Type B pancreatic cell (in vitro differentiated cells): ENCODE measurements at places on chromosomes 6 and 20.
A peak's percentile ranks its signal among the peaks of the same experiment; 100 is the strongest.

DNA sequence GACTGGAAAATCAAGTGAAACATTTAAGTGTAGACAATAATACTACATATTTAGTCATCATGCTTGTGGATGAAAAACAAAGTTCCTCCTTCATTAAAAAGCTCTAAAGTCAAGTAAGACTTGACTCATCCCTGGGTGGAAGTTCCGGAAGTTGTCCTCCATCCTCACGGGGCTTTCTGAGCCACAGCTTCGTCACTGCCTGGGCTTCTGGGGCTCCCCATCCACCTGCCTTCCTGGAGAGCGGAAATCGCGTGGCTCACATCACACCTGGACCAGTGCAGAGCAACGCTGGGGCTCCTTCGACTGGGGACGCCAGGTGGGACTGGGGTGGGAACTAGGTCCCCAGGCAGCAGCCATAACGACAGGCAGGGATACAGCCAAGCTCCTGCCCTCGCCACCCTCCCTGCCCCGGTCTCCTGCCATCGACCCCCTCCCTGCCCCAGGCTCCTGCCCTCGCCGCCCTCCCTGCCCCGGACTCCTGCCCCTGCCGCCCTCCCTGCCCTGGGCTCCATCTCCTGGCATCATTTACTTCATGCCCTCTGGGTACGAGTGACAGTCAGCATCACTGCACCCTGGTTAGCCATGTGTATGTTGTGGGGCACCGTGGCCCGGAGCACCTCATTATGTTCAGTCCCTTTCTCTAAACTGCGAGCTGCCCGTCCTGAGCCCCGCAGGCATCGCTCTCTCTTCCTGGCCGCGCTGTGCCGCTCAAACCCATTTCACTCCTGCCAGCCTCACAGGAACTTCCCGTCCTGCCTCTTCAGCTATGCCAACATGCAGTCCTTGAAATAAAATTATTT lies 12.9 kb downstream of the THBS2 start:
- H3K27ac ChIP-seq, result no peak overlapping the region
- DNase-seq, result no peak
- no peaks in the 10 kb centered on the region for H3K36me3 ChIP-seq
- H3K27me3 ChIP-seq, result peaks cover 3% of the 10 kb centered on the region
- no peaks in the 10 kb centered on the region for H3K4me1 ChIP-seq

GRCh38 chr6:157198425-157199279 lies 124.7 kb downstream of the TMEM242 start:
- H3K27me3 ChIP-seq, result no peaks in the 10 kb centered on the region
- H3K27ac ChIP-seq, result peak overlapping the region; percentile 90
- H3K4me3 ChIP-seq, result peak overlapping the region; percentile 52
- DNase-seq, result no peak

DNA sequence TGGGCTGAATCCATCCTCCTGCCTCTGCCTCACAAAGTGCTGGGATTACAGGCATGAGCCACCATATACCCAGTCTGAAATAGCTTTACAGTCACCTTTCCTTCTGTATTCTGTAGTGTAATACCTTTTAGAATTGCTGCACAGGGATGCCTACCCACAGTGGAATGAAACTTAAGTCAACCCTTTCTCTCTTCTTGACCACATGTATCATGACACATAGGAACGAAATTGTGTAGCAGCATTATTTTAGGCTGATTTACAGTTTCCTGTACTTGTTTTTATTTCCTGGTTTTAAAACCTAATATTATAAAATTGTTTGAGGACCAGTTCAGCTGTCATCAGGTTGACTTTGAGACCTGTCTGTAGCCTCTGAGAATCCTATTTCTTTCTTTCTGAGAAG lies 297.8 kb downstream of the ZFAND3 start:
- no peaks in the 10 kb centered on the region for H3K27me3 ChIP-seq
- no peak overlapping the region for H3K4me3 ChIP-seq
- H3K27ac ChIP-seq, result no peak overlapping the region
- DNase-seq, result no peak
- H3K36me3 ChIP-seq, result peaks cover 31% of the 10 kb centered on the region
- peaks cover 19% of the 10 kb centered on the region for H3K4me1 ChIP-seq

DNA sequence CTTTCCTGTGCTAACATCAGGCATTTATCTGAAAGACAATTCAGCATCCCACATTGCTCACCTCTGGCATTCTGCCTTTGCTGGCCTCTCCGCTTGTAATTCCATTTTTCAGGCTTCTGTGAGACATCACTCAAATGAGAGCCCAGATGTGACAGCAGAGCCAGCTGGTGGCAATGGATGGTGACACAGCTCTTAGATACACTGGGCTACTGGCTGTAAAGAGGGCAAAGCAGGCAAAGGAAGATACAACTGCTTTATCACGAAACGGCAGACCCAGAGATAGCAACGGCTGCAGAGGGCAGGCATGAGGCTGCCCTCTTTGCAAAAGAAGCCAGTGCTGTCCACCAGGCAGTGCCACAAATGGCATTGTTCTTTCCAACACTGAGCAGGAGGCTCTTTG lies 329.8 kb downstream of the KIF16B start:
- H3K4me1 ChIP-seq, result no peaks in the 10 kb centered on the region
- DNase-seq, result no peak
- peaks cover 4% of the 10 kb centered on the region for H3K27me3 ChIP-seq

DNA sequence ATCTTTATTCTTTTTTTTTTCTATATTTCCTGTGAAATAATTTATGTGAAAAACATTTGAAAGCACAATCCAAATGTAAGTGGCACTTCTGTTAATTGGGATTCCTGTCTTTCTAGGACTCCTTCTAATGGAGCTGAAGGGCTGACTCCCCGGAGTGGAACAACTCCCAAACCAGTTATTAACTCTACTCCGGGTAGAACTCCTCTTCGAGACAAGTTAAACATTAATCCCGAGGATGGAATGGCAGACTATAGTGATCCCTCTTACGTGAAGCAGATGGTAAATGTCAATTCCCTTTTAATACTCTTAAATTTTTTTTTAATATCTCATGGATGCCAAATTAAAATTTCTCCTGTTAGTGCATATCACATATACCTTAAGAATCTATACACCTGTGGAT lies 35.0 kb downstream of the CDC5L start:
- H3K27ac ChIP-seq, result no peak overlapping the region
- H3K4me3 ChIP-seq, result no peak overlapping the region
- H3K4me1 ChIP-seq, result no peaks in the 10 kb centered on the region
- DNase-seq, result no peak

DNA sequence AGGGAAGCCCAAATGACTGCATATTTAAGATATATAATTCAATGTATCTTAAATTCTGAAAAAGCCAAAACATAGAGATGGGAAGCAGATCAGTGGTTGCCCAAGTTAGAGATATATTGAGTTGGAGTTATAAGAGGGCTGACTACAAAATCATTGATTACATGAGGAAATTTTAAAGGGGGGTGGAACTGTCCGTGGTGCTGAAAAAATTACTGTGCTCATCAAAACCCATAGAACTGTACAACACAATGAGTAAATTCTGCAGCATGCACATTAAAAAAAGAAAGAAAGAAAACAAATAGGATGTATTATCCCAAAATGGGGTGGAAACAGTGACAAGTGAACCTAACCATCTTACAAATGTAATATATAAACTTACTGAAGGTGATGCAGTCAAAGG lies 100.9 kb downstream of the FUT9 start:
- H3K4me3 ChIP-seq, result no peak overlapping the region
- DNase-seq, result no peak
- no peak overlapping the region for H3K27ac ChIP-seq
- H3K4me1 ChIP-seq, result no peaks in the 10 kb centered on the region
- H3K36me3 ChIP-seq, result no peaks in the 10 kb centered on the region
- H3K27me3 ChIP-seq, result no peaks in the 10 kb centered on the region

DNA sequence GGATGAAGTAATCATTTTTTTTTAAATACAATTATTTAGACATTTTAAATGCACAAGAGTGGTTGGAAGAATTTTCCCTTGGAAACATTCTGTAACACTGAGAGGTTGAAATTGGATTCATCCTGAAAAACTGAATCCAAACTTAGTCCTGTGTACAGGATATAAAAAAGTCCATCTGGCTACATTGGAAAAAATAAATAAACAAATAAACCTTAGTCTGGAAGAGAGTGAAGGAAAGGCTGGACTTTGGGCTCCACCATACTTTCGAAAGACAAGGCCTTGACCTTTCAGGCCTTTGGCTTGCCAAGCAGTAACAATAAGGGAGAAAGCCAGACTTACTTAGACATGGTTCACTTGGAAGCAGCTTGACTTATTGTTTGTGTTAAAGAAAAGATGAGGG lies 664.3 kb downstream of the TENT5A start:
- H3K4me3 ChIP-seq, result no peak overlapping the region
- DNase-seq, result no peak
- no peak overlapping the region for H3K27ac ChIP-seq
- no peaks in the 10 kb centered on the region for H3K36me3 ChIP-seq

DNA sequence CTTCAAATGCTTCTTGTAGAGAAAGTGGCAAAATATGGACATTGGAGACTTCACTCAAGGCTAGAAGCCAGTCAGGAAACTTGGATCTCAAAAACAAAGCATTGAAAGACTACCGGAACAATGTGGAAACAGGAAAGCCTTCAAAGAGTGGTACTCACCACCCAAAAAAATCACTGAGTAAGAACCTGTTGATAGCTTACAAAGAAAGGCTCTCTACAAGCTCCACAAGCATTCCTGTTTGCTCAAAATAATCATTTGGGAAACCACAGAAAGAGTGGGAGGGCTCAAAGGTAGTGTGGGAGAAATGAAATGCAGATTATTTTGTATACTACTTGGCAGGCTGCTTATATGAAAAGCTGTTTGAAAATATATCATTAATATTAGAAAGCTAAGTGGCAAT lies 9.5 kb upstream of the DST start:
- peaks cover 14% of the 10 kb centered on the region for H3K36me3 ChIP-seq
- no peak overlapping the region for H3K4me3 ChIP-seq
- DNase-seq, result no peak
- peak overlapping the region; percentile 27 for H3K27ac ChIP-seq
- peaks cover 14% of the 10 kb centered on the region for H3K4me1 ChIP-seq

GRCh38 chr6:51303338-51303737 lies 484.7 kb downstream of the TFAP2B start:
- DNase-seq, result no peak
- H3K4me1 ChIP-seq, result no peaks in the 10 kb centered on the region
- no peak overlapping the region for H3K27ac ChIP-seq

- no peak overlapping the region for H3K27ac ChIP-seq
- H3K4me1 ChIP-seq, result no peaks in the 10 kb centered on the region
- H3K4me3 ChIP-seq, result no peak overlapping the region
- DNase-seq, result no peak
- H3K27me3 ChIP-seq, result peaks cover 3% of the 10 kb centered on the region
- peaks cover 4% of the 10 kb centered on the region for H3K36me3 ChIP-seq
These were observed 874.7 kb downstream of the TFAP2A start for GRCh38 chr6:9540126-9540525.

DNA sequence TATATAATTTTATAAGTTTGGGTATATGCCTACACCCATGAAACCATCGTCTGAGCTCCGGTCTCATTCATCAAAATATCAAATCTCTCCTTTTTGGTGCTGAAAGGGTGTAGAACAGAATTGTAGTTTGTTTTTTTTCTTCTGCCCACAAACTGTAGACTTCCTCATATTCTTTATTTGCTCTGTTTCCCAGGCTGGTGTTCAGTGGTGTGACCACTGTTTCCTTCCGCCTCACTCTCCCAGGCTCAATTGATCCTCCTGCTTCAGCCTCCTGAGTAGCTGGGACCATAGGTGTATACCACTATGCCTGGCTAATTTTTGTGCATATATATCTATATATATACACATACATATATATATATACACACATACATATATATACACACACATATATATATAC lies 139.6 kb upstream of the HCRTR2 start:
- H3K27me3 ChIP-seq, result no peaks in the 10 kb centered on the region
- DNase-seq, result no peak
- H3K4me1 ChIP-seq, result no peaks in the 10 kb centered on the region
- H3K27ac ChIP-seq, result no peak overlapping the region
- H3K36me3 ChIP-seq, result no peaks in the 10 kb centered on the region
- no peak overlapping the region for H3K4me3 ChIP-seq

DNA sequence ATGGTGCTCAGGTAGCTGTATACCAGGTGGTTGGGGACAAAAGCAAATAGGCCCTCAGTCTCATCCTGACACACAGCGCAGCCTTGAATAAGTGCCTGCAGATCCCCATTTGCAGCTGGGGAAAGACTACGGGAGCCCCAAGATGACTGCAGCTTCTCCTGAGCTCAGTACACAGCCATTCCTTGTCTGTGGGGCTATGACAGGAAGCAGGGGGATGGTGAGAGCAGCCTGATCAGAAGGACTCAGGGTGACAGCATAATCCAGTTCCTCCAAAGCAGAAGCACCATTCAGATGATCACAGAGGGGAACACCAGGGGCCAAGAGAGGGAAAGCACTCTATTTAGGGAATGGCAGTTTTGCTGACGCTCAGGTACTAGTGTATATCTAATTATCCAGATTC lies 104.8 kb upstream of the MOCS1 start:
- H3K27ac ChIP-seq, result no peak overlapping the region
- H3K4me3 ChIP-seq, result no peak overlapping the region
- peaks cover 12% of the 10 kb centered on the region for H3K27me3 ChIP-seq

DNA sequence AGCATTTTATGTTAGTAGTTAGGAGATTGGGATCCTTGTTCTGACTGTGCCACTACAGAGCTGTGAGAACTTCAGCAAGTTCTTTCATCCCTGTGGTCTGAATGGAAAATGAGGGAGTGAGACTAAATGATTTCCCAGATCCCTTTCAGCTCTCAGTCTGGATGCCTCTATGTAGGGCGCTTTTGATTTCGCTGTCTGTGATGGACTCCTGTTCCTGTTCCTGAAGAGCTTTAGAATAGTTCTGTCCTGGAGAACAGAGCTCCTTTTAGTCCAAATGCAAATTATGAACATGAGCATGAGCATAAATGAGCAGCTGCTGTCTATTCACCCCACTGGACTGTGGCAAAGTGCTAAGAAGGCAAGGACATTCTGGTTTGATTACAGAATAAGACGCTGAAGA lies 61.4 kb upstream of the NT5E start:
- no peak for DNase-seq
- H3K4me1 ChIP-seq, result no peaks in the 10 kb centered on the region
- no peak overlapping the region for H3K4me3 ChIP-seq
- H3K27me3 ChIP-seq, result peaks cover 3% of the 10 kb centered on the region
- no peaks in the 10 kb centered on the region for H3K36me3 ChIP-seq
- H3K27ac ChIP-seq, result no peak overlapping the region

DNA sequence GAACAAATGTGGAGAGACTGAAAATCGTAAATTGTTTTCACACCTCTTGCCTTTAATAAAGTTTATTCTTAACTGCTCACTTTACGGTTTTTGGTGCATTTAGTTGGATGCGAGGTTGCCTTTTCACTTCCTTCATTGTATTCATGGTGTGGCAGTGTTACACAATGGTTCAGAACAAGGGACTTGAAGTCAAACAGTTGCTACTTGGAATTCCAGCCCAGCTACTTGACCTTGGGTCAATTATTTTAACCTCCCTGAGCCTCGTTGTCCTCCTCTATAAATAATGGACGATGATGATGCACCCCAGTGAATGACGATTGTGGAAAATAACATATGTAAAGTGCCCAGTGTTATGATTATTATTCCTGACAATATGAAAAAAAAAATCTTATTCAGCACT lies 72.3 kb downstream of the CARMIL1 start:
- no peak overlapping the region for H3K27ac ChIP-seq
- H3K27me3 ChIP-seq, result no peaks in the 10 kb centered on the region
- no peaks in the 10 kb centered on the region for H3K36me3 ChIP-seq
- H3K4me1 ChIP-seq, result peaks cover 9% of the 10 kb centered on the region
